GM23338 (cell line): ENCODE measurements at places on chromosomes 7 and 10.

GRCh38 chr10:62088786-62089185, 179.9 kb downstream of the RTKN2 start:
- no peak for DNase-seq

- DNase-seq: no peak
These were observed 76.5 kb downstream of the ITIH5 start for GRCh38 chr10:7590271-7590670.

DNA sequence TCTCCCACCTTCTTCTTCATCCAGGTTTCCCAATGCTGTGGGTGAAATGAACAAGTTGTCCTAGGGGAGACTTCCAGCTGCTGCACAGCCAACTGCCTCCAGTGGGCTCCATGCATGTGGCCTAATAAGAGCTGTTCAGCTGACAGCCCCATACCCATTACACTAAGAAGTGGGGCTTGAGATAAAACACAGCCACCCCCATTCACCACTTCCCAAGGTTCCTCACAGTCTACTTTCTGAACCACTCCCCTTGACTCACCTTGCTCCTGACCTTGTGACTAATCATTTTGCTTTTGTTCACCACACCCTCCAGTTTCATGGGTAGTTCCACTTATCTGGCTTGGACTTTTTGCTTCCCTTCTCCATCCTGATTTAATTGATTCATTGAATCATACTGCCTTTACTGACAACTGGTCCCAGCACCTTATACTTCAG, 119.3 kb downstream of the CABCOCO1 start:
- DNase-seq: no peak

DNA sequence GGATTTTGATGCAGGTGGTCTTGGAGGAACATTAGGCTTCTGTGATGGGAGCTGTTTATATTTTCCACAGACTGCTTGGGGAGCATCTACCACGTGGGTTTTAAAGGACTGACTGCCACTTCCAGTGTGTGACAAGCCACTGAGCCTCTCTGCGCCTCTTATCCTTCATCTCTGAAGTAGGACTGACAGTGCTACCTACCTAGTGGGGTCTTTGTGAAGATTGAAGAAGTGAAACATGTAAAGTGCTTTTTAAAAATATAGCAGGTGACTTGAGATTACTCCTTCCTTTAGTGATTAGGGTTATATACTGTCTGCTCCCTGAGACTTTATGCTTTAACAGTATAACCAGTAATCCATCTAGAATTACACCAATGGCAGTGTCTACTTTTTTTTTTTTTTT, 29.9 kb downstream of the NKX2-3 start:
- DNase-seq: no peak

- no peak for DNase-seq
These were observed 51.1 kb upstream of the SEPHS1 start for GRCh38 chr10:13399236-13399635.
